Stimulated activated CD8-positive, alpha-beta memory T cell treated with anti-CD3 and anti-CD28 coated beads, Interleukin-12 subunit alpha, Interleukin-12 subunit beta, amount 100 ng/mL, for 4 hours (primary cell): ENCODE measurements at places on chromosomes 1 and 21.

- no peak for DNase-seq
Observed at GRCh38 chr1:112143871-112144441, 154.5 kb upstream of the KCND3 start.

DNA sequence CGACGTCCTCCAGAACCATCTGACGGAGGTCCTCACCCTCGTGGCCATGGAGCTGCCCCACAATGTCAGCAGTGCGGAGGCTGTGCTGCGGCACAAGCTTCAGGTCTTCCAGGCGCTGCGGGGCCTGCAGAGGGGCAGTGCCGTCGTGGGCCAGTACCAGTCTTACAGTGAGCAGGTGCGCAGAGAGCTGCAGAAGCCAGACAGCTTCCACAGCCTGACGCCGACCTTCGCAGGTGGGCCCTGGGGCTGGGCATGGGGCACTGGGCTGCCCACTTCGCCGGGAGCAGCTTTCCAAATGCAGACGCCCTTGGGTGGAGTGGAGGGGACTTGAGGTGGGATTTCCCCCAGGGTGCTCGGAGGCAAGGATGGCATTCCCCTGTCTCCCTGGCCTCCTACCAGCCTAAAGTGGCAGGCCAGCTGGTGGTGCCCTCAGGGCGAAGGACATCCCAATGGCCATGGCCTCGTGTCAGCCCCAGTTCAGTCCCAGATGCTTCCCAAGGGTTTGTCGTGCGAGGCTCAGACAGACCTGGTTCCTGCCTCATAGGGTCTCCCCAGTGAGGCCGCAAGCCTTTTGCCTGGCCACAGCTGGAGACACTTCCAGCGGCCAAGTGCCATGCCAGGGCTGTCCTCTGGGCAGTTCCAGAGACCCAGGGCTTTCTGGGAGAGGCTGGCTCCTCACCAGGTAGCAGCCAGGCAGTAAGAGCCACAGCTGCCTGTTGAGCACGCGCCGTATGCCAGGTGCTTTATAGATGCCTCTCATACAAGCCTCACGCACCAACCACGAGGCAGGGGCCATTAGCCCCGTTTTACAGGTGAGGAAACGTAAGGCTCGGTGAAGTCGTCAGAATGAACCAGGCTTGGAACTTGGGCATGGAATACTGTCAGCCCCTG is 27.8 kb downstream of the H6PD start:
- no peak for DNase-seq

GRCh38 chr1:65020774-65021173 is 54.4 kb upstream of the JAK1 start:
- DNase-seq, result no peak

DNA sequence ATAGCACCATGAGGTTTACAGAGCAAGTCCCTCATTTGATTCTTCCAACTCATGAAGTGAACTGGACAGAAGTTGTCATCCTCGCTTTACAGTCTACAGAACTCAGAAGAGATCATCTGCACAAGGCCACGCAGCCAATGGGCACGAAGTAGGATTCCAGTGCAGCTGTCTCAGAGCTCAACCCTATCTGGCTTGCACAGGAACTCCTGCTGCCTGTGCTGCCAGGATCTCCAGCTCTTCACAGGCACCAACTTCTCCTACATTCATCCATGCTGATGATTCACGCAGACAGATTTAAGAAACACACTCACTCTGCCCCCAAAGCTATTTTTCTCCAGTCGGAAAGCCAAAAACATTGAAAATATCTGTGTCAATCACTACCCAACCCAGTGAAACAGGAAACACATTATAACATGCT is 157.0 kb downstream of the RERE start:
- no peak for DNase-seq

DNA sequence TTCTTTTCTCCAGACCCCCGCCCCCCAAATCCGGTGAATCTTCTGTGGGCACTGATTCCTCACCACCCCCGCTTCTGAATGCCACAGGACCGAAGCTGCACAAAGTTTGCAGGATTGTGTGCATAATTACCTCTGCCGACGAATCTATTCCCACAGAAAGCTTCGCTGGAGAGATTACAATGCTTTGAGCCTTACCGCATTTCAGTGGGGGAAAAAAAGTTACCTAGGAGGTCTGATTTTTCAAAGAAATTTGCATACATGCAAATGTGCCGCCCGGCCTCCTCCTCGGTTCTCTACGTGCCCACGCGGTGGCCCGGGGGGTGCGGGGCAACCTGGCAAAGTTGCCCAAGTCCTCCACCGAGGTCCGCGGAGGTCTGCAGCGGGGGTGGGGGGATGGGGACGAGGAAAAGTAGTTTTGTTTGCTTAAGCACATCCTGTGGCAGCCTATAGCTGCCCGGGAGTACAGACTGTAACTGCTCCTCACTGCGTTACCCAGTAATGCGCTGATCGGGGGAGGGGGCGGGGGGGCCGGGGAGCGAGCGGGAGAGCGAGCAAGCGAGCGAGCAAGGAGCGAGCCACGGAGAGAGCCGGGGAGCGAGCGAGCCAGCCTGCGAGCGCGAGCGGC is 563 bp upstream of the NFIA start:
- peak; percentile 38 for DNase-seq

GRCh38 chr1:9600861-9601834 is 12.4 kb downstream of the TMEM201 start:
- no peak for DNase-seq

GRCh38 chr1:245687636-245688535 is 533.1 kb downstream of the KIF26B start:
- DNase-seq, result no peak

GRCh38 chr1:200487650-200488049 is 77.8 kb upstream of the ZNF281 start:
- DNase-seq, result no peak

- DNase-seq, result no peak
Observed at GRCh38 chr1:206496131-206496793, 11.1 kb upstream of the RASSF5 start.

- DNase-seq, result no peak
Observed at GRCh38 chr1:104387716-104388508, 638.2 kb downstream of the AMY1C start.

- no peak for DNase-seq
Observed at GRCh38 chr21:45818276-45818903, 163.2 kb upstream of the COL6A1 start.
